Activated CD4-positive, alpha-beta T cell treated with anti-CD3 and anti-CD28 coated beads for 36 hours (primary cell): ENCODE measurements at places on chromosomes 16 and 17. TPM values are rescaled to one million over a fixed set of nuclear protein-coding genes. Genes with fewer than 3 reads are reported as not detected.

The MBTD1 gene
- total RNA-seq = 9.3 TPM

The NOD2 gene
- total RNA-seq = 6.6 TPM

The HOXB4 gene
- total RNA-seq = 1.1 TPM

The CCR7 gene
- 325 TPM for total RNA-seq

The PDILT gene
- total RNA-seq = not detected

The KRTAP9-1 gene
- total RNA-seq = not detected

The HOXB3 gene
- total RNA-seq = 0.47 TPM

The MT1M gene
- total RNA-seq = not detected

The CMTM2 gene
- 0.51 TPM for total RNA-seq

The POLDIP2 gene
- 84.9 TPM for total RNA-seq

The CES1 gene
- total RNA-seq = not detected

The CALCOCO2 gene
- 102 TPM for total RNA-seq

The SLC38A8 gene
- not detected for total RNA-seq

The CHMP6 gene
- total RNA-seq = 15.9 TPM

The GPRC5B gene
- total RNA-seq = 0.30 TPM

The FSCN2 gene
- total RNA-seq = 0.23 TPM
